ENCODE measurements at places on chromosomes 6 and 20. TPM values are rescaled to one million over a fixed set of nuclear protein-coding genes. Genes with fewer than 3 reads are reported as not detected.
A peak's percentile ranks its signal among the peaks of the same experiment; 100 is the strongest.

Gene BMP2
- 13.5 TPM for total RNA-seq

GRCh38 chr20:47610247-47610944, 108.7 kb downstream of the NCOA3 start:
- DNase-seq, result peak; percentile 28

Gene DAAM2
- 12.2 TPM for total RNA-seq

DNA sequence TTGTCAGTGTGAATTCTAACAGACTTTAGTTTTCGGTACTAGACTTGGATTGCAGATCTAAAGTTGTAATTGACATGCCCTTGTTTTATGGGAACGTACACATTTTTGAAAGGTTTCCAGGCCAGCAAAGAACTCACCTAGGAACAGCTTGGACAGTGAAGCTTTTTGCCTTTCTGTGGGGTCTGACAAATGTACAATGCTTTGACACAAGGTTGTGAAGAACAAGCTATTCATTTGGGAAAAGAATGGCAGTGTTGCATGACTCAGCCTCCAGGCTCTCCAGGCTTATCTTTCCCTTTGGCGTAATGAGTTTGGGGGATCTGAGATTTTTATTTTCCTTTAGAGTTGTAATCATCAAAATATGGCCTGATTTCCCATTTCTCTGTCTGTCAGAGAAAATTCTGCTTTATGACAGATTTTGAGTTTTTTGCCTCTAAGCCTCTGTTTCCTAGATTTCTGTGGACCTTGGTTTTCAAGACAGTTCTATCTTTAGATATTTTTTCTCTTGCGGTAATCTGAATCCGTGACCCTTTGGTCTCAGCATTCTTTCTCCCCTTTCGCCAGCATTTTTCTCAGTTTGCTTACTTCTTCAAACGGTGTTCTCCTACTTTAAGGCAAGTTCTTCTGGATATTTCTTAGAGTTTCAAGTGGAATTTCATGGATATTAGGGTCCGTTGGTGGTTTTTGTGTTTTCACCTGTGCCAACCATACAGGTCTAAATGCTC, 221.0 kb downstream of the ADGB start:
- no peak for DNase-seq

Gene CUL7
- total RNA-seq, result 24.4 TPM

GRCh38 chr20:16601047-16601446, 27.8 kb upstream of the KIF16B start:
- DNase-seq, result peak; percentile 35

GRCh38 chr20:37863289-37863688, 39.6 kb upstream of the VSTM2L start:
- DNase-seq, result no peak

GRCh38 chr6:155261111-155261900, 2.5 kb upstream of the CLDN20 start:
- no peak for DNase-seq

DNA sequence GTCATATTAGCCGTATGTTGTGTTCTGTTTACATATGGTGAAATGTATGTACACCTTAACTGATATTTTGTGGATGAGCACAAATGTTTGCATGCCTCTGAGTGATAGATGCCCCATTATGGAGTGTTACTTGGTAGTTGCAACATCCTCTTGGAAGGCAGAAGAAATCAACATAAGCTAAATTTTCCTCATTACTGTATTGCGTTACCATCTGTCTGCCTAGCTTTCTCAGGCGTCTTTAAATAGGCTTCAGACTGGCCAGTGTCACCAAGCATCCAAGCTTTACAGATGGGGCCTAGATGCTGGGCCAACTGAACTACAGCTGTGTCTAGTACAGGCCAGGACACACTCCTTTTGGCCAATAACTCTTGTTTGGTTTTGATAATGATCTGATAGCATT, 250.6 kb downstream of the SAMD5 start:
- DNase-seq, result no peak

Gene FAM83B
- 6.9 TPM for total RNA-seq

Gene TSPO2
- not detected for total RNA-seq

Gene AAR2
- total RNA-seq, result 16.3 TPM

DNA sequence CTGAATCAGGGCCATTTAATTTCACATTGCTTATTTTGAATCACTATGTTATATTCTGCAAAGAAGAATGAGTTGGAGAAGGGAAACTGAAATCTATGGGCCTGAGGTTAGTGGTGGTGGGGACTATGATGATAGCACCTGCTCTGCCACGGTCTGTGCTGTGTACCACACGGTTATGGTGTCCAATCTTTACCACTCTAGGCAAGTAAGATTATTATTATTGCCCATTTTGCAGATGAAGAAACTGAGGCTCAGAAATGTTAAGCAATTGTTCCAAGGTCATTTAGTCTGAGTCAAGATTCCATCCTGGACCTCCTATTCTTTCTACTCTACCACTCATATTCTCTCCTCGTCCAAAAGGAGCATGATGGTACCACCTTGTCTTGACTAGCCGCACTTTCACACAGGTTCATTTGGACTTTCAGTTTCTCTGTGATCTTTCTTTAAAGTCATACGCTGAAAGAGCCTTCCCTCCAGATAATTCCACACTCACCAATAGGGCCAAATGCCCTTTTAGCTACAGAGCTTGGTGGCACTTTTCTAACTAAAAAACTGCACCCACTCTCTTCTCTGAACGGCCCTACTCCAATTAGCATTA, 56.2 kb downstream of the GFOD1 start:
- DNase-seq, result no peak

Gene SERINC3
- total RNA-seq, result 36.3 TPM

- DNase-seq, result no peak
Observed at GRCh38 chr6:52227495-52227894, 16.8 kb downstream of the IL17F start.

- no peak for DNase-seq
Observed at GRCh38 chr20:11012975-11013374, 339.2 kb upstream of the JAG1 start.

Gene ABHD16B
- not detected for total RNA-seq

GRCh38 chr6:82467338-82467737, 103.7 kb downstream of the TPBG start:
- no peak for DNase-seq

- no peak for DNase-seq
Observed at GRCh38 chr6:98498866-98499265, 335.5 kb upstream of the POU3F2 start.

Gene ZSCAN23
- total RNA-seq, result 2.3 TPM

DNA sequence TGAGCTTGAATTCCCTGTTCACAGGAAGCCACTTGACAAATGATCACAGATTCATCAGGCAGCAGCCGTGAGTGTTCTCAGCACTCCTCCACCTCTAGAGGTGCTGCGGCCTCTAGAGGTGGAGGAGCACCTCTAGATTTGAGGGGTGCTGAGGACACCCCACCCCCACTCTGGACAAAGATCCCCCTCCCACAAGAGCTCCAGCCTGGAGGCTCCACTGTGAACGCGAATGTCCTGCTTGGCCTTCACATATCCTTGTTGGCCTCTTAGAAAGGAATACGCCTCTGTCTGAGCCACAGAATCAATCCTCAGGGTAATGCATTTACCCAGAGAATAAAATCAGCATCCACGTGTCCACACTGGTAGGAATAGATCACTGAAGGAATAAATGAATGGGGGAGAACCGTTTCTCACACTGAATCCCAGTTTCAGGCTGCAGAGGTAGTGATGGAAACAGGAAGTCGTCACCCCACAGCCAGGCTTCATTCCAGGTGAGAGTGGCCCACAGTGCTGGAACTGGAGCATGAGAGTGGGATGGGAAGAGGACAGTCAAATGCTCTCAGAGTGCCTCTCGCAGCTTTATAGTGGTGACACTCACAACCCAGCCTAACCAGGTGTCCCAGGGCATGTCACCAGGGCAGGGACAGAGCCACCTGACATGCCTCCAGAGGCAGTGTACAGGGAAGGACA, 16.6 kb downstream of the NPEPL1 start:
- DNase-seq, result no peak

DNA sequence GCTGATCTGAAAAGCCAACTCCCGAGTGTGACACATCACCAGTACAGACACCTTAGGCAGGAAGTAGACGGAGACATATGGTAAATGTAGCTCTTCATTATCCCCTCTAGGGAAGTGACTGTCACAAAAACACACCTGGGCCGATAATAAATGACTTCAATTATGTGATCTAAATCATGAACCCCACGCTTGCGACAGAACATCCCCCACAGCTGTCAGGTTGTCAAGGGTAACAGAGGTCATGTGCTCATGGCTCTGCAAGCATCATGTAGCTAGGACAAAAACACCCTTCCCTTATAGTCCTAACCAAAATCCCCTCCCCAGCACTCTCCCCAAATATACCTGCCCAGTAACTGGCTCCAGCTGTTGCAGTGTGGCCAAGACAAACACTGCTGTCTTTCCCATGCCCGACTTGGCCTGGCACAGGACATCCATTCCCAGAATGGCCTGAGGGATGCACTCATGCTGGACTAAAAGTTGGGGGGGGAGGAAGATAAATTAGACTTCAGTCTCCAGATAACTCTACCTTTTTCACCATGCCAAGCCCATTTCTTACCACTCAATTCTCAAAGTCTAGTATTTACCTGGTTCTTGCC, 2.9 kb downstream of the DDX39B start:
- DNase-seq, result peak; percentile 75

- no peak for DNase-seq
Observed at GRCh38 chr6:48817333-48818051, 645.6 kb downstream of the MMUT start.

DNA sequence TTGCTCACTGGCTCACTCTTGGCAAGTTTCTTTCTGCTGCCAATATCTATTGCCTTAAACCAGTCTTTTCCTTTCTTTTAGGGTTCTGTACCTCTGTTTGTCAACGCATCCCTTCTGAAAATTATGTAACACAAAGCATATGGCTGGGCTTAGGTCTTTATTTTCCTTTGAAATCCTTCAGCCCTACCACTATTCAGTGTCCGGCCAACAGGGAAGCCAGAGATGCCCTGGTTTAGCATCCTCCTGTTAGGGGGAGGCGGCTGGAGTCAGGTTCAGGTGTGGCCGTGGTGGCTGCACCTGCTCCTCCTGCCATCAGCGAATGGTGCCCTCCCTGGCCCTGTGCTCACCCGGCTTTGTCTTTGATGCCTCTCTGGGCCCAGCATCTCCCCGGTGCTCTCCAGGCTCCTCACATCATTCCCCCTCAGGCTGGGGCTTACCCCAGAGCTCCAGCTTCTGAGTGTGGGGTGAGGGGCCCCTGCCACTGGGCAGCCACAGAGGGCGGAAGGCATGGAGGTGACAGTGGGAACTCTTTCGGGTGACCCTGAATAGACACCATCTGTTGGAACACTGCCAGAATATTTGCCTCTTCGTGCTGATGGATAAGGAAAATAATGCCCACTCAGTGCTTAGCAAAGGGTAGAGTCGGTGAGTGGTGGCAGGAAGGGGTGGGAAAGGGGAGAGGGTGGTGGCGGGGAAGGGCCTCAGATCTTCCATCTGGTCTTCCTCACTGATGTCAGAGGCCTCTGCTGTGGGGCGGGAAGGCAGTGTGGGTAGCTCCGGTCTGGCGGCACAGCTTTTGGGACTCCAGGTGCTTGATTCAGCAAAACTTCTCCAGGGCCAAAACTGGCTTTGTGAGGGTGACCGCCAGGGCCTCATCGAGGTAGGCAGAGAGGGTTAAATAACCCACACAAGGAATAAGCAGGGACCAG, 97.2 kb downstream of the DACT2 start:
- DNase-seq, result no peak

Gene ANKRD6
- total RNA-seq, result 16.9 TPM

GRCh38 chr6:160735523-160735922, 33.5 kb downstream of the PLG start:
- DNase-seq, result no peak

DNA sequence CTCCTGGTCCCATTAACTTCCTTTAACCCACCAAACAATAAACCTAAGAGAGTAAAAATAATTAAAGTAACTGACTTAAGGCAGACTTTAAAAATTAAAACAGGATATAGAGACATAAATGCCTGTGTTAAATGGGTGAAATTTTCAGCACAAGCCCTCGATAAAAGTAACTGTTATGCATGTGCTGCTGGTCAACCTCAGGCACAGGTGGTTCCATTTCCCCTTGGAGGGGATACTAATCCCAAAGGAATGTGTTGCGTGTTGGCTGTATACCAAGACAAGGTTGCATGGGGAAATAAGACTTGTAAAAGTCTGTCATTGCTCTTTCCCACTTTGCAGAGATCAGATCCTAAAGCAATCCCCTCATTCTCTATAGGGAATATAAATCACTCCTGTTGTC, 25.8 kb downstream of the HLA-A start:
- DNase-seq, result peak; percentile 50

Gene ACTL10
- 4.9 TPM for total RNA-seq

- DNase-seq, result no peak
Observed at GRCh38 chr6:27847706-27848105, 64.5 kb downstream of the OR2B2 start.

DNA sequence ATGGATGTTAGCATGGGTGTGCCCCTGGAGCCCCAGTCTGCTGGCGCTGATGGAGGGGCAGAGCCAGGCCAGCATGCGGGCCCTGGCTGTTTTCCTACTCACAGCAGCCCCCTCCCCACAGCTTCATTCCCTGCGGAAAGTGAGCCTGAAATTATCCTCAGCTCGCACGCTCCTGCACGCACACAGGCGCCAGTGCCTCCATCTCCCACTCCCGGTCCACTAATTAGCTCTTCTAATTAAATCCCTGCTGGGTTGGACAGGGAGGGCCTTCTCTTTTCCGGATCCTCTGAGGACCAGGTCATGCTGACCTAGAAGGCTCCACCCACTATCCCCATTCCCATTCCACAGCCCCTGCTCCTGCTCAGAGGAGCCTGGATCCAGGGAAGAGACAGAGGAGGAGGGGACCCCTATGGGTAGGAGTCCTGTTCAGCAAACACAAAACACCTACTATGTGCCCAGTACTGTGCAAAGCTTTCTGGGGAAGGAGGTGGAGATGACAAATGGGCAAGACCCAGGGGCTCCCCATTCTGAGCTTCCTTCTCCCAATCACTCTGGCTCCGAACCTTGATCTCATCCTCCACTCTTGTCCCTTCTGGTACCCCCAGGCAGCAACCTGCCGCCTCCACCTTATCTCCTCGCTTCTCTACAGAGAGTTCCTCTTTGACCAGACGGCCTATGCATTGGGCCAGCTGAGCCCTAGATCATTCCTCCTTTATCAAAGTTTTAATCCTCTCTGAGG, 70.2 kb upstream of the CCDC167 start:
- no peak for DNase-seq

- peak; percentile 75 for DNase-seq
Observed at GRCh38 chr6:7121700-7122241, 14.0 kb downstream of the RREB1 start.
